ENCODE measurements at places on chromosomes 6 and 20.

GRCh38 chr20:20806121-20807095, 94.0 kb upstream of the RALGAPA2 start:
- no peak for DNase-seq

DNA sequence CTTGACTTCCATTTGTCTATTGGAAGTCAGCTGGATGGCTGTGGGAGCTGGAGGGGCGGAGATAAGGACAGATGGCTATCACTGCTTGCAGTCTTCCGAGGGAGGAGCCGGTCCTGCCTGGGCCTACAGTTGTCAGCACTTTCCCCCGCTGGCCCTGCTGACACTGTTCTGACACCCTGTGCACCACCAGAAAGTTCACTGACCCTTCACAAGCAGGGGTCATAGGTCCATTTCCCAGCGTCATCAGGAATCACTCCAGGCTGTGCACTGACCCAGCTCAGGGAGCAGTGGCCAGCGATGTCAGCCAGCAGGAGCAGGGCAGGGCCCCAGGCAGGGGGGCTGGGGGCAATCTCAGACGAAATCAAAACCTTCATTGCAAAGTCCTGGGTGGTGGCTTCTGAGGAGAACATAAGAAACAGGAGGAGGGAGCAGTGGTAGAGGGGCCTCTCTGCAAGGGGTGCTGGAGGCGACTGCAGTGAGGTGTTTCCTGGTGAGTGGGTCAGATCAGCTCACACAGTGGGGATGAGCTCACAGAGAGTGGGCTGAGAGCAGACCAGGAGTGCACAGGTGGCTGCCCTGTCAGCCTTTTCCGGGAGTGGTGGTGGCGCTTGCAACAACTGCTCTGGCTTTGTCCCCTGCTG, 26.5 kb upstream of the PLEKHG1 start:
- DNase-seq, result no peak

DNA sequence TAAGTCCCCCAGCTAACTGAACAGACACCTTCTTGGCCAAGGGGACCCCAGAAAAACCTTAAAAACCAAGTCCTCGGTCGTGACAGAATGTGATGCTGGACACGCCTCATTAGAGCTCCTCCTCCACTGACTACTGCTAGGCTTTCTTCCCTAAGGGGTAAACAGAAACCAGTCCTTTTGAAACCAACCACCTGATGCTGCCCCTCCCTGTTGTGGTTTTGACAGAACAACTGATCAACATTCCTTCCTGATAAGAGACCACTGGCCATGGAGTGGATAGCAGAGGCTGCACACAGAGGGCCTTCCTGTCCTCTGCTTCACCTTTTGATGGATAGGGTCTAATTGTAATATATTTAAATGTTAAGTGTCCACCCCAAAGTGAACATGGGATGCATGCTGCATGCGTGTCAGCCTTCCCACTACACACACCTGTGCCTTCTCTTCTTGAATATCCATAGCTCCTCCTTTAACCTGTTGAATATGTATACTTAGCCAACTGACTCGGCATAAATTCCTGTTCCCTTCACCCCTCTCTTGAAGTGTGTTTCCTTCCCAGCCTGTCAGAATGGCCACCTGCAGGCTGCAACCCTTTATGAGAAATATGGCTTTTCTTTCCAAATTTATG, 27.9 kb upstream of the SLC2A12 start:
- no peak for DNase-seq

GRCh38 chr6:16337295-16337975, 99.0 kb downstream of the GMPR start:
- no peak for DNase-seq

DNA sequence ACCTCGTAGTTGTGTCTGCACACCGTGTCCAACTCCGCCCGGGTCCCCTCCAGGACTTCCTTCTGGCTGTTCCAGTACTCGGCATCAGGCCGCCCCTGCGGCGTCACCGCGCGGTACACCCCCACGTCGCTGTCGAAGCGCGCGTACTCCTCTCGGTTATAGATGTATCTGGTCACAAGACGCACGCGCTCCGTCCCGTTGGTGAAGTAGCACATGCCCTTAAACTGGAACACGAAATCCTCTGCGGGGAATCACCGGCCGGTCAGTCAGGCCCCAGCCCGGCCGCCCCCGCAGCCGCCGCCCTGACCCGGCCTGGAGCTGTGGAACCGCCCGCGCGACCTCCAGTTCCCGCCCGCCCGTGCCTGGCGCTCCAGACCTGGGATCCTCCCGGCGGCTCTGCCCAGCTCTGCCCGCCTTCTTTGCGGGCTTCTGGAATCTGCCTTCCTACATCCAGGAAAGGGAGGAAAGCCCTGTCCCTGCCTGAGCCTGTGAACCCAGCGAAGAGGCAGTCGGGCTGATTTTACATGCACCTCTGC, 1.6 kb downstream of the HLA-DQB1 start:
- DNase-seq, result peak; percentile 57

DNA sequence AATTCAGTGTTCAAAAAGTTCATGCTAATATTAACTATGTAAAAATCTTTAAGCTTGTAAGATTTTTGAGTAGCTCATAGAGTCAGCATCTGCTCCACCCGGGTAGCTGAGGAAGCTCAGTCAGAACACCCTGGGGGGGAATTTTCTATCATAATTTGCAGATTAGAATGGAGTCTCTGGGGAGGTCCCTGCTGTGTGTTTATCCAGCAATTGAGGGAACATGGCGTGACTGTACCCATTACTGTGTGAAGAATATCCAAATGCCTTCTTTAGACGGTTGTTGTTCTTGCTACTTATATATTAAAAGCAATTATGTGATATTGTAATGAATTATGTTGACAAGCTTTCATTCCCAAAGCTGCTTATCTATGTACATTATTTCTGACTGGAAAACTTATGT, 64.8 kb downstream of the AIG1 start:
- no peak for DNase-seq

DNA sequence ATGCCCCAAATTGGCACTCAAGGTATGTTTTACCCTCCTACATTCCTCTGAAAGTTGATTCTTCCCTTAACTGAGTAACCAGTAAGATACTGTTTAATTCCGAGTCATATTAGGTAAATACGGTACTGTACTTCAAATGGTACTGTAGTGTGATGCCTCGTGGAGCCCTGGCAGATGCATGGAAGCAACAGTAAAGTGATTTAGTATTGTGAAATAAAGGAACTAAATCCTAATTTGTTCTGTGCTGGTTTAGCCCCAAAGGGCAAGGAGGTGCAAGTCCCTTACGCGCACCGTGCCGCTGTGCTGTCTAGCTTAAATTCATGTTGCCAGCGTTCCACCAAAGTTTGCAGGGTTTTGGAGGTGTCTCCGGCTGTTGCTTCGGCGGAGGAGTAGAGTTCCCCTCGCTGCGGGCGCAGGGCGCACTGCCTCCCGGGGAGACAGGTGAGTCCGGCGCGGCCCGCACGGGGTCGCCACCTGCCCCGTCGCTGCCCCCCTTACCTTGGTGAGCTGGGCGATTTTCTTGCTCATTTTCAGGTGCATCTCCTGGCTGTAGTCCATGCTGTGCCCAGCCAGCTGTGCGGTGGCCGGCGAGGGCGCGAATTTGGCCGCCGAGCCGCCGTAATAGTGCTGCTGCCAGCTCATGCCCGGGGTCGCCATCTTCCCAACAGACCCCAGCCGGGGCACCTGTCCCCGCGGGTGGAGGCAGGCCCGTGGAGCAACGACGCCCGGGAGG, 655 bp downstream of the FAM184A start:
- peak; percentile 68 for DNase-seq

GRCh38 chr20:9460518-9460917, 53.9 kb upstream of the LAMP5 start:
- DNase-seq, result no peak
